ENCODE measurements at places on chromosomes 16 and 17.

DNA sequence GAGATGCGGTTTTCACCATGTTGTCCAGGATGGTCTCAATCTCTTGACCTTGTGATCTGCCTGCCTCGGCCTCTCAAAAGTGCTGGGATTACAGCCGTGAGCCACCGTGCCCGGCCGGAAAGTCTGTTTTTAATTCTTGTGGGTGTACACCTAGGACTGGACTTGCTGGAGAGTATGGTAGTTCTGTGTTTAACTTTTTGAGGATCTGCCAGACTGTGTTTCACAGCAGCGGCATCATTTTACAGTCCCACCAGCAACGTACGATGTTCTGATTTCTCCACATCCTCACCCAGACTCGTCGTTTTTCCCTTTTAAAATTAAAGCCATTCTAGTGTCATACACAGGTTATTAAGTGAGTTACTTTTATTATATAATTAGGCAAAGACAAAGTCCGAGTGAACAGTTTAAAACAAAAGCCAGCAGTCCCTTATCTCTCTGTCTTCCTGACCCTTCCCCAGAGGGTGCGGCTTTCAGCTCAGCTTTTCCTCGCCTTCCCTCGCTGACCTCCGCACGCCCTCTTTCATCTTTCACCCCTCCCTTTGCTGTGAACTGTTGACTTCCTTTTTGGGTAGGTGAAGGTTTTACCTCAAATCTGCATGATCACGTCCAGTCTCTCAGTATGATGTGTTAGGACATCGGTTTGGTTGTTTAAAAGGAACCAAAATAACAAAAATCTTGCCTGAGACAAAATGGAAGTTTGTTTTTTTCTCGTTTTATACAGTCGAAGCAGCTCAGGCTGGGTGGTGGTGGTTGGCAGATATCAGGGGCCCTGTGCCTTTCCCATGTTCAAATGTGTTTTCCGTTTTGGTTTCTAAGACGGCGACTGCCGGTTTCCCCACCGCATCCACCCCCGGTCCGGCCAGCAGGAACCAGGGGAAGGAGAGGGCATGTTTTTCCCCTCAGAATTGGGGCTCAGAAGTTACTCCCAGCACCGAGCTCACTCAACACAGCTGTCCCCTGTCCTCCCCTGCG lies 18.0 kb downstream of the FAM234A start:
- no peak for DNase-seq

GRCh38 chr17:43713494-43714162 lies 45.0 kb downstream of the SOST start:
- DNase-seq: no peak

GRCh38 chr16:28139530-28139929 lies 72.2 kb downstream of the XPO6 start:
- no peak for DNase-seq

DNA sequence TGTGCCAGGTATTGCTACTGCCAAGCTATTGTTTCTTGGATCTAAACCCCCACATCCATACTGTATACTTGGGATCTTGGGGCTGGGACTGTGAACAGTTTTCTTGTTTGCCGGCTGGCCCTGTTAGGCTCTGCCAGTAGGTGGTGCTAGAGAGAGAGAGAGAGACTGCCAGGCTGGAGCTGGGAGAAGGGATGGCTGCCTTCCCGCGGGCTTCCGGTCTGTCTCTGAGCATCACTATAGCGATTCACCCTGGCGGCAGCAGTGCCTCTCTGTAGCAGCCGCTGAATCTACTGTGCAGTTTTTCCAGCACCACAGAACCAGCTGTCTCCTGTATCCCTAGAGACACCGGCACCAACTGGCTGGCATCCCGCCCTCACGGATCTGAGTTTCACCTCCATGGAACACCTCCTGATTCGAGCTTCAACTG lies 201.2 kb downstream of the UTP18 start:
- no peak for DNase-seq

- no peak for DNase-seq
Observed at GRCh38 chr17:28959471-28959871, 8.2 kb upstream of the PHF12 start.

DNA sequence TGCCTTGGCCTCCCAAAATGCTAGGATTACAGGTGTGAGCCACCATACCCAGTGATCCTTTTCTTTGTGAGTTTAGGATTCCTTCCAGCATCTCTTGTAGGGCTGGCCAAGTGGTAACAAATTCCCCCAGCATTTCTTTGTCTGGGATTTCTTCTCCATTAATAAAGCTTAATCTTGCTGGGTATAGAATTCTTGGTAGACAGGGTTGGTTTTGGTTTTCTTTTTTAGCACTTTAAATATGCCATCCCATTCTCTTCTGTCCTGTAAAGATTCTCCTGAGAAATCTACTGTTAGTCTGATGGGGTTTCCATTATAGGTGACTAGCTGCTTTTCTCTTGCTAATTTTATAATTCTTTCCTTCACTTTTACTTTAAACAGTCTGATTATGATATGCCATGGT lies 173.0 kb upstream of the TOM1L1 start:
- no peak for DNase-seq

- DNase-seq: no peak
Observed at GRCh38 chr16:80656161-80656560, 115.4 kb downstream of the DYNLRB2 start.

DNA sequence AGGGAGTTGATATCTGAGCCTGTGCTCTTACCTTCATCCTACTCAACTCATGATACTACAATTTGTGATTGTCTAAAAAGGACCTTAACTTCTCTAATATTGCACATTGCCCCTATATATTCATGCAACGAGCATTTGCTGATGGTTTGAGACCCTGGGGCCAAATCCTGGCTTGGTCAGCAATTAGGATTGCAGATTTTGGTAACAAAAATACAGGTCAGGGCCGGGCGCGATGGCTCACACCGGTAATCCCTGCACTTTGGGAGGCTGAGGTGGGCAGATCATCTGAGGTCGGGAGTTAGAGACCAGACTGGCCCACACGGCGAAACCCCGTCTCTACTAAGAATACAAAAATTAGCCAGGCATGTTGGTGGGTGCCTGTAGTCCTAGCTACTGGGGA lies 35.4 kb upstream of the HAPSTR1 start:
- DNase-seq: no peak

GRCh38 chr17:34081269-34081668 lies 173.8 kb upstream of the CCL2 start:
- no peak for DNase-seq

- no peak for DNase-seq
Observed at GRCh38 chr17:50561746-50562141, 1.2 kb downstream of the CACNA1G start.

DNA sequence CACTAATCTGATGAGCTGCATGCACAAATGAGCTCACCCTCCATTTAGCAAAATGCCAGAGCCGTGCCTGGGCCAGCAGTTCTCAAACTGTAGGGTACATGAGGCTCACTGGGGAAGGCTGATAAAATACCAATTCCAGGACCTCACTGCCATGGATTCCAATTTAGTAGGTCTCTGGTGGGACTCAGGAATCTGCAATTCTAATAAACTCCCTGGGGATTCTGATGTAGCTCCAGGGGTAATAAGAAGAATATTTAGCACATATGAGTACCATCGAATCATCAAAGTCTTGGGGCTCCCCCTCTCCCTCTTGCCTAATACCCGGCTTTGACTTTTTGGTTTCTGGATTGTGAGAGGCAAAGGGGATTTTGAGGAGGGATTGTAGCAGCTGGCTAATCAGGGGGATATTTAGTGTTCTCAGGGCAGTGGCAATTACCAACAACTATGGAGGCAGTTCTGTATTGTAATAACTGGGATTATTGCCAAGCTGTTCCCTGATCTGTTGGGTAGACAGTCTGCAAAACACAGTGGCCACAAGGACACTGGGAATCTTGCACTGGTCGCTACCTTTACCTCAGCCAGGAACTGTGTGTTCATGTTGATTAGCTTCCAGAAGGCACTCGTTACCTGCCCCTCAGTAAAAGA lies 140.4 kb downstream of the SHISA9 start:
- DNase-seq: no peak

DNA sequence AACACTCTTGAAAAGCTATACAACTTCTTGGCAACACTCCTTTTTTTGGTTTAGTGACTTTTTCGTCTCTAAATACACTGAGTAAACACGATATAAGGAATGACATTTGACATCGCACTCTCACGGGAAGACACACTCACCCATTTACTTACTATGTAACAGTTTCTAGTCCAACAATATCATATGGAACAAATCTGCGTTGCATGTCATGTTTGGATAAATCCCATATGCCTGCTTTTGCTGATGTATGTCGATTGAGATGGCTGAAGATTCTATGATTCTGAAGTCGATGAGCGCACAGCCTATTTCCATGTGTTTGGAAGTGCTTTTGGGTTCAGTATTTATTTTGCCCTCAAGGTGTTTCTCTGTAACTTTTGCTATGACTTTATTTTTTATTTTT lies 18.2 kb downstream of the ITGAE start:
- no peak for DNase-seq

DNA sequence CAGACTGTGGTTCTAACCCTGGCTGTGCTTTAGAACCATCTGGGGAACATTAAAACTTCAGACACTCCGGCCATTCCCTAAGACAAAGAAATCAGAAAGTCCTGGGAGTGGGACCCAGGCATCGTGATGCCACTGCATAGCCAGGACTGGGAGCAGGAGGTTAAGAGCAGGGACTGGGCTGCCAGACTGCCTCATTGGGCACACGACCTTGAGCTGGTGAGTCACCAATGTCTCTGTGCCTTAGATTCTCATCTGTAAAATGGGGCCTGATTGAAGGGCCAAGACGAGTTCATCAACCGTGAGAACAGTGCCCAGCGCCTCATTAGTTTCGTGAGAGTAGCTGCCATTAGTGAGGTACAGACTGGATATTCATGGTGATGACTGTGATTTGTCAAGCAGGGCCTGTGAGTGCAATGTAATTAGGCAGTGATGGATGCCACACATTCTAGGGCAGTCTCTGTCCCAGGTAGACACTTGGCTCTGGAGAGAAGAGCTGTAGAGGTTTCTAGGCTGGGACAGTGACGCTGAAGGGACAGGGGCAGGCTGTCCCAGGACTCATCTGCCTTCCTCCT lies 196.8 kb downstream of the NTN1 start:
- DNase-seq: no peak

DNA sequence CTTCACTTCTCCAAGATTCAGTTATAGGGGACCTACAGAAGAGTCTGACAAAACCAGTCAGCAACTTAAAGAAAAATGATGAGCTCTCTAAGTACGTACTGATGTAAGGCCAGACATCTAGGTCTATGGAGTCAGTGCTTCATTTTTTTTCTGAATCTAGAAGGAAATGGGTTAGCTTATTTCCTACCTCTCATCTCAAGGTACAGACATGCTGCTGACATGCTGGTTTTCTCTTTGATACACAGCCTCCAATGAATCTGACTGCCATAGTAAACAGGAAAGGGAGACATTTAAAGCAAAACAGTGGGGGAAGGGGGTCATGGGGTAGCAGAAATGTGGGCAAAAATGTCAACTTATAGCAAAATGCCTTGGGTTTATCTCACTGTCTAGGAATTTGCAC lies 16.4 kb downstream of the CDR2 start:
- DNase-seq: no peak

Measured in NCI-H226 (cell line).